Hair follicular keratinocyte (primary cell): ENCODE measurements at places on chromosomes 2 and 18. TPM values are rescaled to one million over a fixed set of nuclear protein-coding genes. Genes with fewer than 3 reads are reported as not detected.

B3GNT7 gene
- total RNA-seq = 0.34 and 0.47 TPM in 2 replicates

VWA3B gene
- total RNA-seq = 0.08 and 0.16 TPM in 2 replicates

CDC42EP3 gene
- total RNA-seq = 19.9 and 26.7 TPM in 2 replicates

CIB4 gene
- total RNA-seq = not detected in 2 replicates

SERPINB2 gene
- 51.8 and 59.3 TPM in 2 replicates for total RNA-seq

GAL3ST2 gene
- total RNA-seq = not detected in 2 replicates

REEP1 gene
- total RNA-seq = 0.16 TPM in 1 of 2 replicates, not detected in the other

ZNF385B gene
- not detected in 2 replicates for total RNA-seq

DNMT3A gene
- 4.8 and 11.8 TPM in 2 replicates for total RNA-seq

HS1BP3 gene
- total RNA-seq = 27.4 and 27.8 TPM in 2 replicates

FAM237A gene
- not detected in 2 replicates for total RNA-seq

TPRKB gene
- 28.1 and 55.5 TPM in 2 replicates for total RNA-seq

TFCP2L1 gene
- total RNA-seq = 11.2 and 16.7 TPM in 2 replicates

WDR33 gene
- total RNA-seq = 15.1 and 15.3 TPM in 2 replicates

EML6 gene
- 0.04 TPM in 1 of 2 replicates, not detected in the other for total RNA-seq

C2orf76 gene
- 1.5 and 9.8 TPM in 2 replicates for total RNA-seq

CCDC141 gene
- under 0.01 TPM in 1 of 2 replicates, not detected in the other for total RNA-seq

DSG4 gene
- total RNA-seq = under 0.01 TPM in 1 of 2 replicates, not detected in the other

CAPN14 gene
- total RNA-seq = 0.30 and 0.47 TPM in 2 replicates

SF3B6 gene
- total RNA-seq = 264 and 278 TPM in 2 replicates

RAB1A gene
- 81.4 and 90.0 TPM in 2 replicates for total RNA-seq

C2orf81 gene
- 3.6 and 4.8 TPM in 2 replicates for total RNA-seq

ABCA12 gene
- total RNA-seq = 2.7 and 6.6 TPM in 2 replicates

CACNB4 gene
- 0.04 and 0.08 TPM in 2 replicates for total RNA-seq

COL4A4 gene
- total RNA-seq = under 0.01 and 0.16 TPM in 2 replicates

REG1B gene
- total RNA-seq = not detected in 2 replicates

MYOM1 gene
- total RNA-seq = 0.04 and 0.08 TPM in 2 replicates

IL1A gene
- 305 and 483 TPM in 2 replicates for total RNA-seq

SLC38A11 gene
- not detected in 2 replicates for total RNA-seq

MPPE1 gene
- total RNA-seq = 12.0 and 26.1 TPM in 2 replicates

NCKAP5 gene
- 1.3 and 1.7 TPM in 2 replicates for total RNA-seq

AGXT gene
- not detected in 2 replicates for total RNA-seq

AQP12A gene
- not detected in 2 replicates for total RNA-seq
